ENCODE measurements at places on chromosomes 12 and 14.

- DNase-seq, result no peak
Measured at GRCh38 chr12:109708939-109709338, 4.7 kb upstream of the FAM222A start.

DNA sequence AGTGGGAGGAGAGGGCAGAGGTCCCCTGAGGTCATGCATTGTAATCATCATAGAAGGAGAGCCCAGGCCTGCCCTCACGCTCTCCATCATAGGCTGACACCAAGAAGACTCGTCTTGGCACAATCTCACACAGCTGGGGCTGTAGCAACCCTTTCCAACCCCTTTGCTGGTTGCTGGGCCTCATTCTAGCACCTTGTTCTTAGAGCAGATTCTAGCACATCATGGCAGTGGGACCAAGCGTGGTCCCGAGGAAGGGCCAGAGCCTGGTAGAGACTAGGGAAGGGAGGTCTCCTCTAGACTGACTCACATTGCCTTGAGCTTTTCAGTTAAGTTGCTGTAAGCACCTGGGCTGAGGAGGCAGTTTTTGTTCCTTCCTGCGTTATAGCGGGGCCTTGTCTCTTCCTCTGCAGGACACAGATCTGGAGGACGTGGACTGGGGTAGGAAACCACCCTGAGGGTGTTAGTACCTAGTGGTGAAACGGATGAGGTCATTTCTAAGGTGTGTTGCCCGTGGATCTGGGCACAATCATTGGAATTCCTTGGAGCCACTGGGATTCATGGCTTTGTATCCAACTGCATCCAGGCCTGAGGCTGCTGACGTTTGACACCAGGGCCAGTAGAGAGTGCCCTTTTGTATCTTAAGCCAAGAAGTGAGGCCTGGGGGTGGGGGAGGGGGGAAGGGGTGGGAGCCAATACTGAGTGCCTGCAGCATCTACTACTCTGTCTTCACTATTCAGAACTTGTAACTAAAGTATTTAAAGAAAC is 19.9 kb downstream of the RPS6KL1 start:
- DNase-seq, result no peak

DNA sequence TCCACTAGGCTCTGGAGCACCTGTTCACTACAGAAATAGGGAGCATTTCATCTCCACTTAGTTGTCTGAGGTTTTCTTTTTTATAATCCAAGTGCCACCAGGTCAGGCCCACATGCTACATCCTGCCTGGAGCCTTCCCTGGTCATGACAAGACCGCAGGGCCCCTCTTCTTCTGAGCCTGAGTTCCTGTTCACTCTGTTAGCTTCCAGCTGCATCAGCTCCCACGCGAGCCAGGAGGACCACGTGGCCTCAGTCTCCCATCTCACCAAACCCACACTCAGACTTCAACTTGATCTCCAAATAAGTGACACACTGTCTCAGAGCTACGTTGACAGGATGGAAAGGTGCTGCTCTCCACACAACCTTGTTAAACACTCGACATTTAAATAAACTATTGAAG is 21.0 kb downstream of the RIMBP2 start:
- DNase-seq, result no peak

- DNase-seq, result no peak
Measured at GRCh38 chr12:93802293-93802692, 125.1 kb downstream of the CRADD start.

DNA sequence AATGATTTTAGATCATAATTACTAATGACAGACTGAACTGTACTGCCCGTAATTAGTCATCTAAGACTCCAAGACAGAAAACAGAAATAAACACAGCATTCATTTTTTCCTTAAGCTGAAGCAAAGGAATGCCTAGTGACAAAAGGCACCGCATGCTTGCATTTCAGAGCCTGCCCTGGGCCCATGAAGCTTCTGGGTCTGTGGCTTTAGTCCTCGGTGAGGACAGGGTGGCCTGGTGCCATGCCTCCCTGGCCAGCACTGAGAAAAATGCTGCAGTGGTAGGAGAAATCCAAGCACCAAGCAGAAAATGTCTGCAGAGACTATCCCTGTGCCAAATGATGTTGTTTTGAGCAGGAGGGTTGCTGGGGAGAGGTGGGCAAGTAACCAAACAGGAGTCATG is 171.6 kb downstream of the CALM1 start:
- no peak for DNase-seq

GRCh38 chr14:59253527-59253926 is 65.1 kb downstream of the DAAM1 start:
- DNase-seq, result no peak

DNA sequence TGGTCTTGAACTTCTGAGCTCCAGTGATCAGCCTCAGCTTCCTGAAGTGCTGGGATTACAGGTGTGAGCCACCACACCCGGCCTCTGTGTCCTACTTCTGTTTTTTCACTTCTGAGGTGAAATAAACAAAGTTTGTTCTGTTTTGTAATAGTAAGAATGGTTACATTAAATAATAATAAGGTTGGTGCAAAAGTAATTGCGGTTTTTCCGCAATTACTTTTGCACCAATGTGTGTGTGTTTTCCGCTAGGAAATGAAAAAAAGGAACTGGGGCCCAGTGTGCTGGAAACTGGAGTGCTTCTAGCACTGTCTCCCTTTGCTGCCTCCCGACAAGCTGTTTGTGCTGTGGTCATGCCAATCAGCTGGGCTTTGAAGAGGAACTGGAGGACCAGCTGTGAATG is 140.9 kb downstream of the NTS start:
- no peak for DNase-seq

- DNase-seq, result no peak
Measured at GRCh38 chr12:57628280-57629191, 4.5 kb downstream of the B4GALNT1 start.
